CD4-positive, alpha-beta T cell (primary cell): ENCODE measurements at places on chromosomes 16 and 17.

DNA sequence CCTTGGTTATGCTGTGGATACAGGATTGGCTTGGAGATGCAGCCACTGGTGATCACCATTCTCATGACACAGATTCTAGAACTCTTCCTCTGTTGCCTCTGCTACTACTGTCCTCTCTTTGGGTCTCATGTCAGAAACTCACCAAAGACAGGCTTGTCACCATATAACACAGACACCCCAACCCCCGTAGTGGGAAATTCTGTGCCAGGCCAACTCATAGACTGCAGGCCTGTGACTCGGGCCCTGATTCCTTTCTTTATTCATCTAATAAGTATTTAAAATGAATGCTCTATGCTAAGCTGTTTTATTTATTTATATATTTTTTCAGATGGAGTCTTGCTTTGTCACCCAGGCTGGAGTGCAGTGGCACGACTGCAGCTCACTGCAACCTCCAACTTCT, 9.5 kb downstream of the CYB5D2 start:
- no peak for DNase-seq

GRCh38 chr16:15775663-15776304, 81.0 kb downstream of the MYH11 start:
- no peak for DNase-seq

DNA sequence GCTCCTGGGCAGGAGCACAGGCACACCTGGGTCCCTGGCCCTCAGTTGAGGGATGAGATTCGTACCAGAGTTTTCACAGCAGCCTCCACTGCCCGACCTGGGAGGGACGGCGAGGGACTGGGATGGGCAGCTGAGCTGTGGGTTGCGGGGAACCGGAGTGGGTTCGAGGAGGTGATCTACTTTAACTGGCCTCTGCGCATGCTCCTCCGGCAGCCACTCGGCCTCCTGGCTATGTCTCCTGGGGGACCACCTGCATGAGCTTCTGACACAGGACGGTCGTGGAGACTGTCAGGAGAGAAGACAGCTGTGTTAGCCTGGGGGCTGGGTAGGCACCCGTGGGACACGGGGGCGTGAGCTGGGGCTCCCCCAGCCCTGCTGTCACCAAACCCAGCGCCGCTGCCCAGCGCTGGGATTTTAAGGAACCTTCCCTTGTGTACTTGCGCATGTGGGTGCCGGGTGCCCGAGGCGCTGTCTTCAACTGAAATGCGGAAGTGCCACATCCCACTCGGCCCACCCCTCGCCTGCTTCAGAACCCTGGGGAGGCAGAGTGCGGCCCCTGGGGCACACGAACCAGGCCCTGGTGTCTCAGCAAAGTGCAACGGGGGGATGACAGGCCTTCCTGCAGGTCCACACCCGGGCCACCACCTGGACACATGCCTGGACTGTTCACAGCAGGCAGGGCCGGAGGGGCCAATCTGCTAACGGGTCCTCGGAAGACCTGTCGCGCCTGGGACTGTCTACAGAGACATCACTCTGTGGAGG, 36.4 kb downstream of the SLC7A5 start:
- no peak for DNase-seq

DNA sequence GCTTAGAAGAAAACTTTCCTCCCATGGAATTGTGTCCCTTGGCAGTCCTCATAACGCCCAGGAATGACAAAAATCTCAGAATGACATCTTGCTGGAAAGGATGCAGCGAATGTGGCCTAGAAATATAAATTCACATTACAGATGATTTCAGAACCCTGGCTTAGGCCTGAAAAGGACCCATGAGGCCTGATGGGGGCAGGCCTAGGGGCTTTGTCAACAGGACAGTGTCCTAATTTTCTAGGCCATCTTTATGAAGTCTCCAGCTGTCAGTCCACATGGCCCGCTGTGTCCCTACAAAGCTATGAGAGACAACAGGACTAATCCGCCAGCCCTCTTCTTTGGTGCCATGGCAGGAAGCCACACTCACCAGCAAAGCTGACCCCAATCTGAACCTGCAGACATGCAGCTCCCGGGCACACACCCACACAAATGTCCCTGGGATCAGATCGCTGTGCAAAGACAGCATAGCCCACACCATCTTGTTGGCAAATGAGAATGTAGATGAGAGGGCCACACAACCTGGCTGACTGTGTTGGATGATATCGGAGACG, 40.4 kb upstream of the DNAH17 start:
- DNase-seq = no peak

GRCh38 chr17:55237841-55238178, 26.9 kb upstream of the HLF start:
- DNase-seq = no peak

- no peak for DNase-seq
These were observed 9.6 kb upstream of the ALDH3A1 start for GRCh38 chr17:19757536-19758180.
